Amniotic stem cell (primary cell): ENCODE measurements at places on chromosomes 4 and X.

DNA sequence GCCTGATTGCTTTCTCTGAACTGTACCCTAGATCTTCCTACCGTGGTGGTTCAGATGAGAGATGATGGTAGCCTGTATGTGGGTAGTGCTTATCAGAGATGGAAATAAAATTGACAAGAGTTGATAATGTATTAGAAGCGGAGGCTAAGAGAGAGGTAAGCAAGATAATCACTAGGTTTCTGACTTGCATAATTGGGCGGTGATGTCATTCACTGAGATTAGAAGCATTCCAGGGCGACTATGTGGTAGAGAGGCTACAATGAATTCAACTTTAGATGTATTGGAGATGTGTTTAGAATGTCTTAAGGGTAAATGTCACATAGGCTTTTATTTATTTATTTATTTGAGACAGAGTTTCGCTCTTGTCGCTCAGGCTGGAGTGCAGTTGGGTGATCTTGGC lies 415 bp upstream of the TENM3 start:
- DNase-seq, result no peak

DNA sequence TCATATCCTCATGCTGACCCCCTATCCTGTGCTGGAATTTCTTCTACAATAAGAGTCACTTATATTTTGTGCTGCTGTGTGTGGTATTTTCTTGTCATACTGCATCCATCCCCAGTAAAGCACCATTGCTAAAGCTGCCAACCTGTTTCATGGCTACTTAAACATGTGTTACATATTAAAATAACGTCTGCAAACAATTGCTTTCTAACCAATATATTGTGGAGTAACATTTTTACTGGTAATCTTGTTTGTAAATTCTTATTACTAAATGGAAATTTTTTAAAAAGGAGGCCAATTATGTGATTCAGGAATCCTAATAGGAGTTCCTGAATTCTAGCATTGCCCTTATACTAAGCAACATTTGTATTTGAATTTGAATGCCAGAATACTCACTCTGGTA lies 160.3 kb upstream of the VEGFC start:
- no peak for DNase-seq

DNA sequence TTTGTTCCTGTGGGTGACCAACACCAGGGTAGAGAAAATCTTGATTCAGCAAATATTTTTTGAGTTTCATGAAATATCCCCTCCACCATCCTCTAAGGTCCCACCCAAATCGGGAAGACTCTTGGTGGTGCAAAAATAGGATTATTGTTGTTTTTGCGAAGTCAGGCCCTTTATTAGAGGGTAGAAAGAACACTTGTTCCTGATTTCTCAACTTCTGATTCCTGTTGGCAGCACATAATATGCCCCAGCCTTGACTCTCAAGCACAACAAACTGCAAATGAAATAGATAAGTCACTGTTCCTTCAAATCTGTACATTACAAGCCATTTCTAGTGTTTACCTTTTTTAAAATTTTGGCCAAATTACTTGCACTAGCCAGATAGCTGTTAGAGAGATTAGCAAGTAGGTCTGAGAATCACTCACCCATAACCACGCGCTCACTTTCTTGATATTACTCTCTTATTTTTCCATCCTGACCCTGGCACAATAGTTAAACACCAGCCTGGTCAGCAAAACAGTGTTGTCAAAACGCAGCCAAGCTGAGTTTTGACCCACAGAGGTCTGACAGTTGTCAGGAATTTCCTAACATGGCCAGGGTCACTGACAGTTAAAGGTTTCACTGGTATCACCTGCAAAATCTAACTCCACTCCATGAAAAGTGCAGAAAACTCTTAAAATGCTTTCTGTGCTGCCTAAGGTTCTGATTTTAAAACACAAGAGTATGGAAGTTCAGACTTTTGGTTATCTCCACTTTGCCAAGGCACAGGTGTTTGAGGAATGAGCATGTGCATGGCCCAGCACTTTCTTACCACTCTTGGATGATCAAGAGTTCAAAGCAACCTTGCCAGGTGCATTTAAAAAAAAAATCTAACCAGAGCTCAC lies 69.8 kb downstream of the RBM47 start:
- DNase-seq, result no peak

GRCh38 chr4:146142768-146143167 lies 32.8 kb upstream of the LSM6 start:
- DNase-seq, result no peak

GRCh38 chrX:14675500-14675899 lies 146.2 kb downstream of the GLRA2 start:
- no peak for DNase-seq

- DNase-seq, result no peak
Measured at GRCh38 chr4:187715466-187715865, 280.1 kb upstream of the ZFP42 start.

GRCh38 chr4:7202411-7202810 lies 10.1 kb downstream of the SORCS2 start:
- DNase-seq, result no peak

DNA sequence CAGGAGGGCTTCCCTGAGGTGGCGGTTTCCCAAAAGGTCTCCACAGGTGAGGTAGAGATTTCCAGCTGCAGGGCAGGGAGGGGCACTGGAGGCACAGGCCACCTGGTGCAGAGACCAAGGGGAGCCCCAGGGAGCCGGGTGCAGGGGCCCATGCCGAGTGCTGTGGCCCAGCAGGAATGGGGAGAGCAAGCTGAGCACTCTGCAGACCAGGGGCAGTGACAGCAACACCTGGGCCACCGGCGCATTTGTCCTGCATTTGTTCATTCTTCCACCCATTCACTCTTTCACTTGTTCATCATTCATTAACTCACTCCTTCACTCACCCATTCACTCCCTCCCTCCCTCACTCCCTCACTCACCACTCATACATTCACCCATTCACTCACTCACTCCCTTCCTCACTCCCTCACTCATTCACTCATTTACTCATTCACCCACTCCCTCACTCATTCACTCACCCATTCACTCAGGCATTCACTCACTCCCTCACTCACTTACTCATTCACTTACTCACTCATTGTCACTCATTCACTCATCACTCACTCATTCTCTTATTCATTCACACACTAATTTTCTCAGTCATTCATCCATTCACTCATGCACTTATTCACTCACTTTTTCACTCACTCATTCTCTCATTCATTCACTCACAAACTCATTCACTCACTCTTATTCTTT lies 16.3 kb downstream of the CPZ start:
- DNase-seq, result no peak

- no peak for DNase-seq
Measured at GRCh38 chrX:52988985-52989917, 30.9 kb upstream of the FAM156A start.

GRCh38 chr4:6332042-6332668 lies 62.5 kb downstream of the WFS1 start:
- no peak for DNase-seq

DNA sequence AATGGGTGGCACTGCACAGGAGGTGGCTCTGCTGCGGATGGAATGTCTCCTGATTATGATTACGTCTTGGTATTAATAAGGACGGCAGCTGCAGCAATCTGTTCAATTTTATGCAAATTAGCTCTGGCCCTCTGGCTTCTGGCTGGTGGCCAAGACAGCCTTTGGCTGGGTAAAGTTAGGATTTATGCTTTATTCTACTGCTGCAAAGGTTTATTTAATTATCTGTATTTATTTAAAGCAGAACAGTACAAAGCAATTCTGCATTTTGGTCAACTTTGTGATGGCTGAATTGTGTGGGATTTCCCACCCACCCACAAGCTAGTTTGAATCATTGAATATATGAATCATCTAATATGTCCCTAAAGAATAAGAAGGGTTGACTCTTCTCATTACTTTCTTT lies 745.6 kb upstream of the FAM241A start:
- no peak for DNase-seq

GRCh38 chr4:95939141-95939540 lies 99.2 kb downstream of the PDHA2 start:
- DNase-seq, result no peak

GRCh38 chr4:141229408-141230101 lies 8.9 kb downstream of the ZNF330 start:
- no peak for DNase-seq

GRCh38 chrX:149799938-149800337 lies 18.2 kb downstream of the MAGEA9 start:
- no peak for DNase-seq

GRCh38 chrX:133045986-133046385 lies 50.9 kb downstream of the USP26 start:
- DNase-seq, result peak; percentile 14

DNA sequence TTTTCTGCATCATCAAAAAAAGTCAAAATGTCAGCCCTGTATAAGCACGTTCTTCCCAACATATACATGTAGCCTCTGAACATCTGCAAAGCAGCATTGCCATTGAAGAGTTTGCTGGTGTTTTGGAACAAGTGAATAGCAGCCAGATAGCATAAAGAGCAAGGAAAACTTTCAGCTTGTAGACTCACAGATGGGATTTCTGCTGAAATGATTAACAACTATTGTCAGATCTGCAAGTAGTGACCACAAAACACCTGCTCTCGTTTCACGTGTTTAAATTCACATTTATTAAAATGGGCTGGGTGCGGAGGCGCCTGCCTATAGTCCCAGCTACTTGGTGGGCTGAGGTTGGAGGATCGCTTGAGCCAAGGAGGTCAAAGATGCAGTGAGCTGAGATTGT lies 123.7 kb downstream of the SPRY1 start:
- no peak for DNase-seq

- DNase-seq, result no peak
Measured at GRCh38 chrX:135632353-135632752, 81.1 kb upstream of the CT45A1 start.

GRCh38 chrX:136210243-136210642 lies 41.0 kb downstream of the MAP7D3 start:
- DNase-seq, result no peak

GRCh38 chrX:84044051-84044450 lies 143.9 kb downstream of the RPS6KA6 start:
- DNase-seq, result no peak

DNA sequence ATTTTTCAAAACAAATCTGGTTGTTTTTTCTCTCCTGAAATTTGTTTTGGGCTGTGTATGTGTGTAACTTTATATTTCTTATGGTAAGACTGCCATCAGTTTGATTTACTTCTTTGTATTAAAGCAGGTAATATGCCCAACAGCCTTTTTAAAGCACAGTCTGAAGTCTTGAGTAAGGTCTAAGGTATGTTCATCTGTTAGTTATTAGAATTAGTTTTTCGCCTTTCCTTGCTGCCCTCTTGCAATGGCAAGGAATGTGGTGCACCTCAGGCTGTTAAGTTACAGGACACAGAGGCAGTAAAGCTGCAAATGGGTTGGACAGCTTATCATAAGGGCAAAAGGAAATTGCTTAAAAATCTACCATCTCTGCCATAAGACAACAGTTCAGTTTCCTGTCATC lies 71.8 kb downstream of the METTL14 start:
- no peak for DNase-seq

GRCh38 chr4:76881375-76881774 lies 16.6 kb downstream of the SOWAHB start:
- DNase-seq, result no peak

GRCh38 chr4:100517864-100518341 lies at the start of gene EMCN:
Gene EMCN, minus strand, starts transcription at chr4:100518022. Its CDS starts 108 bp downstream, at chr4:100517914.
- DNase-seq, result no peak

DNA sequence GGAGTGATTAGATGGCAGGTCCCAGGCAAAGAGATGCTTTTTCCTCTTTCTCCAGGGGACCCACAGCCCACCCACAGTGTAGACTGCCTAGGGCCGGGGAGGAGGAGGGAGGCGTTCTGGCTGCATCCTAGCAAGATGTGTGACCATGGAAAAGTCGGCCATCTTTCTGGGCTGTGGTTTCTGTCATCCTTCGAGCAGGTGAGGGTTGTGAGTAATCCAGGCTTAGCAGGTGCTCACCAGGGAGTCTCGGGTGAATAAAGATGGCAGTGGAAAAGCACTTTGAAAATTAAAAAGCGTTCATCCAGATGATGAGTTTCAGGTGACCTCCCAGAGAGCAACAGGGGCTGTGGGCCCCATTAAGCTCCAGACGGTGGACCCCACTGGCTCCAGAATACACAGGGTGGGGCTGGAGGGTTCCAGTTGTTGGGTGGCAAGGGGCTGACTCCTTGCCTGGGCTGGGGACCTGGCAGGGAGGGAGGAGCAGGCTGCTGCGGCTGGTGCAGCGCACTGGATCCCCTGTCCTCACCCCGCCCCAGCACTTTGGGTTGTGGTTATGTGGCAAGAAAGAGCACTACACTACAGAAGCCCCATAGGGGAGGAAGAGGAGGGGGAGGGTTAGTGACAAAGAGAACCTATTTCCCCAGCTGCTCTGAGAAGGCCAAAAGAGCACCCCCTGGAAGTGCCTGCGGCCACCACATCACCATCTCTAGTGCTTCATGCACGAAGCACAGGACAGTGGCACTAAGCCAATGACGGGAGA lies 23.7 kb downstream of the ELF4 start:
- DNase-seq, result no peak

DNA sequence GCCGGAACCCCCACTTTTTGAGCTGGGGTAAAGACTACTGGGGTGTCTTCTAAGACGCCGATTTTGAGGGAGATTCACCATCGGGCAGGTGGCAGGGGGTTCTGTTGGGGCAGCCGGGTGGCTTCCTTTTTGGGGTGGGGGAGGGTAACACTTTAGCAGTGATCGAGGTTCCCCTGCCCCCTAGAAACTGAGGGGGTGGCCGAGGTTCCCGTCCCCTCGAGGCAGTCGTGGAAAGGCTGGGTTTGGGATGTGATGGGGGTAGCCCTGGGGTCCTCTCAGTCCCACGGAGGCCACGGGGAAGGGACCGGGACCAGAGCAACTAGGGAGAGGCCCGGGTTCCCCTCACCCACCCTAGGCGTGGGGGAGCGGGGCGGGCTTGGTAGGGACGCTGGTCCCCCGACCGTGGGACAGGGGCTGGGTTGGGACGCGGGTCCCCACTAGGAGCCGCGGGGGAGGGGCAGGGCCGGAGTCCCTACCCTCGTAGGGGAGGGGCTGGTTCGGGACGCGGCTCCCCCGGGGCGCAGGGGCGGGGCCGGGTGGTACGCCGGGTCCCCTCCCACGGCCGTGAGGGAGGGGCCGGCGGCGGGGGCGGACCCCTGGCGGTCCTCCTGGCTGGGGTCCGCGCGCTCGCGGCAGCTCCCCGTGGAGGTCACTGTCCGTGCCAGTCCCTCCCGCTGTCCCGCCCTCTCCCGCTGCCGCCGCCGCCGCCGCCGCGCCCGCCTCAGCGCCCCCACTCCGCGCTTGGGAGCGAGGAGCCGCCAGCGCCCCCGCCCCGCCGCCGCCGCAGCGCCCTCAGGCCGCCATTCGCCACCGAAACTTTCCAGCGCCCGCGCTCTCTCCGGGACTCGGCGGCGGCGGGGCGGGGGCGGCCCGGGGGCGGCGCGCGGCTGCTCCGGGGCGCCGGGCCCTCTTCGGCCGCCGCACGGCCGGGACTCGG lies at the start of gene TBL1X:
TBL1X (plus strand) TSS at position 624 of the 937 bp plus-strand sequence. CDS start 188,529 bp downstream, outside the sequence.
- DNase-seq, result no peak

GRCh38 chrX:120536061-120536460 lies 24.7 kb downstream of the CUL4B start:
- no peak for DNase-seq
